Nucleus accumbens (tissue), 56 donors: ENCODE measurements at places on chromosomes 13 and 19.

DNA sequence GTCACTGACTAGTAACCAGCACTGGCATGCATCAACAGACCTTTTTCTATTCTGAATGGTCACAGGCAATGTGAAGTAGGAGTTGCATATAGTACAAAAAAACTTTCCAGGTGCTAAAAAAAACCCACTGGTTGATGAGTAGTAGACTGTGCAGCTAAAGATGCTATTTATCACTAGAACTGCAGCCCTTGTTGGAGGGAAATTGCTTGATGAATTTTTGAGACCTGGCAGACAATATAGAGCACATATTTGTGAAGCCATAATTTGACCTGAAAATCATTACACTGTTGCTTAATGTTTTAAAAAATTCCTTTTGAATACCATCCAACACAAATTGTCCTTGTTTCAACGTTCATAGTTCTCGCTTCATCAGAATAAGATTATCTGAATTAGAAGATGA is 441.0 kb downstream of the KLF12 start:
- DNase-seq: no peak

DNA sequence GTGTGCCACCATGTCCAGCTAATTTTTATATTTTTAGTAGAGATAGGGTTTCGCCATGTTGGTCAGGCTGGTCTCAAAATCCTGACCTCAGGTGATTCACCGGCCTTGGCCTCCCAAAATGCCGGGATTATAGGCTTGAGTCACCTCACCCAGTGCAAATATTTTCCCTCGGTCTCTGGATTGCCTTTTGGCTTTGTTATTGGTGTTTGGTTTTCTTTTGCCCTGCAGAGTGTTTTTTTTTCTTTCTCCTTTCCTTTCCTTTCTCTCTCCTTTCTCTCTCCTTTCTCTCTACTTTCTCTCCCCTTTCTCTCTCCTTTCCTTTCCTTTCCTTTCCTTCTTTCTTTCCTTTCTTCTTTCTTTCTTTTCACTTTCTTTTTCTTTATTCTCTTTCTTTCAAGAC is 33.2 kb downstream of the KDM4B start:
- no peak for DNase-seq

DNA sequence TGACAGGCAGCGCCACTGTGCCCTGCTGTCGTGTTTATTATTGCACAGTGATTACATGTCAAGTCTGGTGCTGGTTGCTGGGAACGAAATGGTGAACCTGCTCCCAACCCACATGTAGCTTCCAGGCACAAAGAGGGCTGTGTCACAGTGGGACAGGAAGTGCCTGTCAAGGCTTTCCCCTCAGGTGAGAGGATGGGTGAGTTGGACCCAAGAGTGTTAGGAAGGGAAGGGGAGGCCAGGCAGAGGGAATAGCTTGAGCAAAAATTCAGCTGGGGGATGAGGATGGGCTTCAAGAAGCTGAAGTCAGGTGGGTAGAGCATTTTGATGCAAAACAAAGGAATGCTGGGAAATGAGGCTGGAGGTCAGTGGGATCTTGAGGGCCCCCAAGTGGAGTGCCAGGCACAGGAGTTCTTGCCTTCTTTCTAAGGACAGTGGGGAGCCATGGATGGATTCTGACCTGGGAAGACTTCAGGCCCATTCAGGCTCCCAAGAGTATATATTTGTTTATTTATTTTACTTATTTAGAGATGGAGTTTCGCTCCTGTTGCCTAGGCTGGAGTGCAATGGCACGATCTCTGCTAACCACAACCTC is 8.5 kb upstream of the QTRT1 start:
- DNase-seq: no peak

DNA sequence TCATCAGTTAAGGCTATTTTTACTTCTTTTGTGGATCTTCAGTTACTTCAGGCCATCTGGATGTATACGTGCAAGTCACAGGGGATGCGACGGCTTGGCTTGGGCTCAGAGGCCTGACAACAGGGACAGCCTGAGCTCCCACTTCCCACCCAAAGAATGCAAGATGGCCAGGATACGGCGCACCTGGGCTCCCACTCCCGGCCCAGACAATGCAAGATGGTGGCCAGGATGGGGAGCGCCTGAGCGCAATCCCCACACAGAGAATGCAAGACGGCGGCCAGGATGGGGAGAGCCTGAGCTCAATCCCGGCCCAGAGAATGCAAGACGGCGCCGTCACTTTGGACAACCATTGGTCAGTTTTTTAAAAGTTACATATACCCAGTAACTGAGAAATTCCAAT is 25.3 kb upstream of the MIER2 start:
- no peak for DNase-seq

GRCh38 chr19:8257052-8257443 is 47.9 kb downstream of the CERS4 start:
- no peak for DNase-seq

GRCh38 chr19:50358483-50359327 is 6.7 kb downstream of the NAPSA start:
- peak; percentile 50 for DNase-seq

DNA sequence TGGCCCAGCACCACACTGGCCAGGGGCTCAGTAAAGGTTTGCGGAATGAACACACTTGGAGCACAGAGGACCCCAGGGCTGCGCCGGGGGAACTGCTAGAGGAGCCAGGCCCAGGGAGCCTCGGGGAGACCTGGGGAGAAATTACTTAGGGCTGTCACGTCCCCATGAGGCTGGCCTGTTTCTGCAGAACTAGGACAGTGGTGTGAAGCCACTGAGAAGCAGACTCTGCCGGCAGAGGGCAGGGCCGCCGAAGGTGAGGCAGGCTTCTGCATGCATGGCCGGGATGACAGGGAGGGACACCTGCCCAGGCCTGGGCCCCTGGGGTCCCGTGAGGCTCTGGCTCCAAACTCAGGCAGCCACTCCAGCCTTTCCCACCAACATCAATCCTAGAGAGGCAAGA is 26.4 kb downstream of the ELAVL1 start:
- DNase-seq: no peak
